ENCODE measurements at places on chromosomes 4 and X.

DNA sequence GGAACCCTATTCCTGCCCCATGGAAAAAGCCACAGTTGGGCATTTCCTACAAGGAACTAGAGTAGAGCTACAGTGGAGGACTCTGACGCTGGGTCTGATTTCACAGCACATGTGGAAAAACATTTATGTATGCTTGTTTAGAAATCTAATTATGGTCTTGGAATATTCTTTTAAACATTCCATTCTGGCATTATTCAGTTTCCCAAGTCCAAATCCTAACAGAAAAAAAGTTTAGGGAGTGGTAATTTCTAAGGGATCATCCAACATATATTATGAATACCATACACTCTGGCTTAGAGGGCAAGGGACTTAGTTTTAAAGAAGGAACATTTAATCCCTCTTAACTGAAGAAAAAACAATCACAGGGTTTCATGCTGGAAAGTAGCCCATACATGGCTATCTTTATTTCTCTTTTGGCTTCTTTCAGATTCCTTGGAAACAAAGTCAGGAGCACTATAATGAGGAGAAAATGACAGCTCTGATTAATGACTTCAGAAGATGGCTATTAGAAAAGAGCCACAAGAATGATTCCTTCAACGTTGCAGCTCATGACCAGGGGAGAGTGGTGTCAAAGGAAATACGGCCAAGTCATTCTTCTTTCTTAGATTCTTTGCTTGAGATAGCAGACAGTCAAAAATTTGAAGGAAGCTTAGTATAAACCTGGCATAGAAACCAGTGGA is 56.1 kb downstream of the CNGA2 start:
- DNase-seq, result peak; percentile 12

GRCh38 chr4:111960241-111960667 is 185.0 kb upstream of the FAM241A start:
- peak; percentile 66 for DNase-seq

DNA sequence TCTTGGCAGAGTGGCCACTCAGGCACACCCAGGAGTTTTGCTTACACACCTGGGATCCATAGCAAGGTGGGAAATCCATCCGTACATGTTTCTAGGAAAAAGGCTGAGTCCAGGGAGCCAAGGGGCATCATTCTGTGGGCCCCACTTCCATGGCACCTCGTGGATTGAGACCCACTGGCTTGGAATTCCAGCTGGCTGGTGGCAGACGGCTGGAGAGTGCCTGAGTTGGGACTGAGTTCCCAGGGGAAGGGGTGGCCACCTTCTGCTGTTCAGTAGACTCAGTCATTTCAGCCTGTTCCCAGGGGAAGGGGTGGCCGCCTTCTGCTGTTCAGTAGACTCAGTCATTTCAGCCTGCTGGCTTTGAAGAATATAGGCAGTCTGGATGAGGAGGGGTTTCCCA is 366.0 kb upstream of the GRIA3 start:
- no peak for DNase-seq

GRCh38 chrX:50629774-50630173 is 159.1 kb upstream of the DGKK start:
- DNase-seq, result no peak

GRCh38 chrX:46681849-46682248 is 77.1 kb downstream of the SLC9A7 start:
- DNase-seq, result peak; percentile 18

GRCh38 chr4:10203851-10204250 is 87.3 kb upstream of the WDR1 start:
- DNase-seq, result no peak

GRCh38 chr4:20151436-20151835 is 100.3 kb upstream of the SLIT2 start:
- DNase-seq, result peak; percentile 12

DNA sequence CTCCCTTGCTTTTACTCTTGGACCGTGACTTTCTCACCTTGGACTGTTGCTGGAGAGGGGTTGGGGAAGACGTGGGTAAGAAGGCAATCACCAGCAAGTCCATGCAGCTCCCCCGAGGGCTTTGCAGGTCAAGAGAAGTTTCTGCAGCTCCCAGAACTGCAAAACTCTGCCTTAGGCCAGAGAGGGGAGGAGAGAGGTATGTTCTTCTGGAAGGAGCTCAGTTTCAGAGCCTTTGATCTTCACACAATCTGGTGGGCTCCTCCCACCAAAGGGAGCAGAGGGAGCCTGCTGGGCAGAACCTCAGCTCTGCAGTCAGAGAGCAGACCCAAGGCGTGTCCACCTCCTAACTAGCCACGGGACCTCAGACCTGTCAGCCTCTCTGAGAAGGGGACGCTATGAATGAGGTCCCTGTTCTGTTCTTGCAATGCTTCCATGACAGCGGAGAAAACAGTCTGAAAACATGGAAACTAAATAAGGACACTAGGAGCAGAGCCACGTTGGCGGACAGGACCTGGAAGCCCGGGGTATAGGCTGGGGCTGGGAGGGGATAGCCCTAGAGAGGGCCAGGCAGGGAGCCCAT is 92.8 kb downstream of the EVC2 start:
- no peak for DNase-seq

DNA sequence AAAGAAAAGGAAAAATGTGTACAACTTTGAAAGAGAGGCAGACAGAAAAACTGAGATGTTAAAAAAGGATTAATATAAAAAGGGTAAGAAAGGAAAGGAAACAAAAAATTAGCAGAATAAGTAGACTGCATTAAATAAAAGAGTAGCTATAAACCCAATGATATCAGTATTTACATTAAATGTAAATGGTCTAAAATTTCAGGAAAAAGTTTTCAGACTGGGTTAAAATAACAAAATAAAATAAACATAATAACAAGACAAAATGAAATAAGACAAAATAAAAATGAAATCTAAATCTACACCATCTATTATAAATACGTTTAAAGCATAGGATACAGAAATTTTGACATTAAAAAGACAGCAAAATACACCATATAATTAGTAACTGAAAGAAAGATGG is 199.0 kb downstream of the HTR2C start:
- DNase-seq, result no peak

- DNase-seq, result peak; percentile 86
Measured at GRCh38 chrX:69615779-69616456, at the start of gene EDA. TSS of gene EDA (plus strand) at chrX:69616113.

DNA sequence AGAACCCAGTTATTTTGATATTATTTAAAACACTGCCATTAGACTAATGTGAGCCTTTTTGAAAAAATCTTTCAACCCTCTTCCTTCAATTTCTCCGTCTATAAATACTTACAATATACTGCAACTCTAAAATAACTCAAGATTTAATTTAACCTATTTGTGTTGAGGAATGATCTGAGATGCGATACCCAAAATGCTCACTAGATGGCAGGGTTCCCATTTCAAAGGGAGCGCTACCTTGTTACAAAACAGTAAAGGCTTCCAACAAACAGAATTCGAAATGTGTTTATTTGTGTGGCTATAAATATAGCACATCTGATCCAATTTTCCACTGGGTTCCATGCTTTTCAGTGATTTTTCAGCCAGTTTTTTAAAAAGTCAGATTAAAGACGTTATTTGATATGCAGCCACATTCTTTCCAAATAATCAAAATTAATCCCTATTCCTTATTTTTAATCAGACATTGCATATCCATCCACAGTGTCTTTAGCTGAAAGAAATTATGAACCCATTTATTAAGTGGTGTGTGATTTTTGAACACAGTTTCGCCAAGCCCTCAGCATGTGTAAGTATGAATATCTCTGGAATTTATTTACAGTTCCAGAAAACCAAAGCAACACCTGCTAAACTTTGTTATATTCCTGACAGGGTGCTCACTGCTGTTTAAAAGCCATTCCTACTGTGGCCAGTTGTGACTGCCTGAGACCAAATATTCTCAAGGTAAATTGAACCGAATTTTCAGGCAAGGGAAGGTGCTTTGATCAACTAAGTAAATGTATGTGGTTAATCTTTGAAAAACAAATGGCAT is 668.0 kb upstream of the LCORL start:
- DNase-seq, result peak; percentile 57

DNA sequence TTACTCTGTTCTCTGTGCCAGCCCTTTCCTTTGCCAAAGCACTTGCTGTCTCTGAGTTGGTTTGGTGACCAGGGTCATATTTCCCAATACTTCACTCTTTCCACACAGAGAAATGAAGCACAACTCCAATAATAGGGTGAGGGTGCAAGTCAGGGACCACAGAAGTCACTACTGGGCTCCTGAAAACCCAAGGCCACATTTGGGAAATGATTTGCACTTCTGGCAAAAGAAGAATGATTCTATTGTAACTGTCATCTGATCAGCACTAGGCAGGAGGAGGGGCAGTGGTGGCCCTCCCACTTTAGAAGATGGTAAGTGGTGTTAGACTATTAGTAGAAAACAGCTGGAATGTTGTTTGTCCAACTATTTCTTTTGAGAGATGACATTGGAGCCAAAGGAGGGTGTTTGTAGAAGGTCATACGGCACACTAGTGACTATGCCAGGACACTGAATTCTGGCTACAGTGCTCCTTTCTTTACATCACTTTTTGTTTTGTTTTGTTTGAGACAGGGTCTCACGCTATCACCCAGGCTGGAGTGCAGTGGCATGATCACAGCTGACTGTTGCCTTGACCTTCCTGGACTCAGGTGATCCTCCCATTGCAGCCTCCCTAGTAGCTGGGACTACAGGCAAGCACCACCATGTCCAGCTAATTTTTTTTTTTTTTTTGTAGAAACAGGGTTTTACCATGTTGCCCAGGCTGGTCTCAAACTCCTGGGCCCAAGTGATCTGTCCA is 10.8 kb upstream of the HADH start:
- DNase-seq, result no peak

DNA sequence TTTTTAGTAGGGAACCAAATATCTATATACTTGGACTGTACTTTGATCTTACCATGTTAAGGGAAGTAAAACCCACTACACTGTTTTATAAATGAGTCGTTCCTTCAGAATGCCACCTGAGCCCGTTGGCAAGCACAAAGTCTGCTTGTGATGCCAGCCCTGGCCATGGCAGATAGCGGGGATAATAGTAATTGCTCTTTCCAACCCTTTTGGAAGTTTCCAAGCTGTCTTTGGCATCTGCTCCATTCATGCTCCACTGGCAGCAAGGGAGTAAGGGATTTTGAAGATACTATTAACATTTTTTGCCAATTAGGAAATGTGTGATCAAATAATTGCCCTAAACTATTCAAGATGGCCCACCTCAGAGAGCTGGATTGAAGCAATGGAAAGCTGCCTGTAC is 689.2 kb upstream of the SLIT2 start:
- no peak for DNase-seq

GRCh38 chr4:145420595-145421214 is 60.9 kb upstream of the SMAD1 start:
- no peak for DNase-seq

GRCh38 chr4:160709546-160709945 is 1454.3 kb downstream of the FSTL5 start:
- no peak for DNase-seq

DNA sequence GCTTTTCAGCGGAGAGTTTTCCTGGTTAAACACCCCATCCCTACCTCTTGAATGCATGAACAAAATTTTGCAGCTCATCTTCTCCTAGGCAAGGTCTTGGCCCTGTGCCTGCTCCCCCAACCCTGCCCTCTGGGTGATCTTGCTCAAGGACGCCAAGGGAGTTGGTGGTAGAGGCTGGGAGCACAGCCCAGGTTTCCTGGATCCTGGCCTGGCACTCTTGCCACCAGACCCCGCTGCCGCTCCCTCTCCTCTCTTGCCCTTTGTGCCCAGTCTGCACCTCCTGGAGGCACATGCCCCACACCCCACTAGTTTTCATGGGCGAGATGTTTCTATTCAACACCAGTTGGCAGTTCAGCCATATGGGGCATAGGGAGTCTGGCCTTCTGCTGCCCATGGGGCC is 37.3 kb downstream of the TSC22D3 start:
- DNase-seq, result no peak

GRCh38 chr4:56241500-56241899 is 145.8 kb downstream of the AASDH start:
- DNase-seq, result no peak

DNA sequence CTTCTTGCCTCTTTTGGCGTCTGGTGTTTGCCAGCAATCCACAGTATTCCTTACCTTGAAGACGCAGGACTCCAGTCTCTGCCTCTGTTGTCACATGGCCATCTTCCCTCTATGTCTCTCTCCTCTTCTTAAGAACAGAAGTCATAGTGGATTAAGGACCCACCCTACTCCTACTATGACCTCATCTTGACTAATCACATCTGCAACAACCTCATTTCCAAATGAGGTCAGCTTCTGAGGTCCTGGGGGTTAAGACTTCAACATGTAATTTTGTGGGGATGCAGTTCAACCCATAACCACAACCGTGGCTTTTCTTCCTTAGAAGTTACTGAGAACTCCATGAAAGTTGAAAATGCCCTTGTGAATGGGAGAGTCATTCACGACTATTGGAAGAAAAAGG is 23.3 kb downstream of the TLR8 start:
- no peak for DNase-seq

DNA sequence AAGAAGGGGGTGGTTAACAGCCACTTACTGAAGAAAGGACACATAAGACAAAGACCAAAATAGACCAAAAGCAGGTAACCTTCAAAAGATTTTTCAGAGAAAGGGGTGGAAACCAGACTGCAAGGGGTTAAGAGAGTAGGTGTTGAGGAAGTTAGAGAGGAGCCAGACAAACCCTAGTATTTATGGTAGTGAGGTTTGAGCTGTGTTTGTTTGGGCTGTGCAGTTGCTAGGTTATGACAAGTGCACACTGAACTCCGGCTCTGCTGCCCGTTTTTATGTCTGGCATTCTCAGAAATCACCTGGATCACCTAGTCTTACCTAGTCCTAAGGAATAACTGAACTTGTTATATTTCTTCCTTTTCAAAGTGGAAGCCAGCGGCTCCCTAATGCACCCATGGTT is 22.9 kb upstream of the G3BP2 start:
- DNase-seq, result no peak

- no peak for DNase-seq
Measured at GRCh38 chr4:24837336-24837735, 42.0 kb downstream of the SOD3 start.

GRCh38 chr4:123832173-123833026 is 435.8 kb downstream of the SPRY1 start:
- peak; percentile 100 for DNase-seq

DNA sequence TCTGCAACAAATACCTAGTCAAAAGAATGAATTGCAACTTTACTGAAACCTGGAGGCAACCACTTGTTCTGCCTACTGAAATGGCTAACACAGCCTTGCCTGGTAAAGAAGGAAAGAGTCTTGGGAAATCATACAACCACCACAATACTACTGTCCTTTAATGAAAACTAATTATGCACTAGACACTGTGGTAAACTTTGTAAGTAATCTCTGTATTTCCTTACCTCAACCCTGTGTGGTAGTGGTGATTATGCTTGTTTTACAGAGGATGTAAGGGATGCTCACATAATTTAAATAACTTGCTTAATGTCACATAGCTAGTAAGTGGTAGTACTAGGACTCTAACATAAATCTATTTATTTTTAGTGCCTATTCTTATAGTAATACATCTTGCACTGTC is 44.7 kb downstream of the TMEM156 start:
- no peak for DNase-seq

GRCh38 chr4:54941994-54942552 is 183.3 kb downstream of the KDR start:
- no peak for DNase-seq

GRCh38 chrX:130876226-130876625 is 26.8 kb downstream of the ENOX2 start:
- DNase-seq, result peak; percentile 51

GRCh38 chr4:38085751-38086150 is 125.6 kb downstream of the PTTG2 start:
- no peak for DNase-seq

GRCh38 chrX:17521871-17522693 is 147.1 kb downstream of the NHS start:
- DNase-seq, result peak; percentile 43

GRCh38 chrX:78759081-78759480 is 11.6 kb downstream of the LPAR4 start:
- DNase-seq, result no peak

Measured in fibroblast of skin of right quadriceps (primary cell).